ENCODE measurements at places on chromosomes 6 and 20.

DNA sequence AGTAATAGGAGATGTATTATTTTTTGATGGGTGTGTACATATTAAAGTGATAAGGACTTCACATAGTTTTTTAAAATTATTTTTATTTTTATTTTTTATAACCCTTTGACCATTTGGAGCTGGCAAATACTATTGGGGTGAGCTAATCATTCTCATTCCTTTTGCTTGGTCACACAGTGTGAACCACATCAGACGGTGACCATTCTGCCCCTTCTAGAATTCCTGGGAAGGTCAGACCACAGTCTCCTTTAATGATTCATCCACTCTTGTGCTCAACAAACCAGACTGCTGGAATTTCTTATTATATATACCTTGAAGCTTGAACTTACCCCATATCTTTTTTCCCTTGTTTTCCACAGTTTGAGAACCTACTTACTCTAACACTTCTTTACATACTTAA lies 23.9 kb upstream of the PRL start:
- DNase-seq = no peak

GRCh38 chr20:21338291-21338690 lies 35.2 kb downstream of the XRN2 start:
- DNase-seq = no peak

- DNase-seq = no peak
Observed at GRCh38 chr6:133753756-133754155, 135.2 kb upstream of the TCF21 start.

- no peak for DNase-seq
Observed at GRCh38 chr6:44512868-44513741, 125.6 kb downstream of the CDC5L start.

- DNase-seq = no peak
Observed at GRCh38 chr6:108222504-108222903, 38.3 kb downstream of the SNX3 start.

DNA sequence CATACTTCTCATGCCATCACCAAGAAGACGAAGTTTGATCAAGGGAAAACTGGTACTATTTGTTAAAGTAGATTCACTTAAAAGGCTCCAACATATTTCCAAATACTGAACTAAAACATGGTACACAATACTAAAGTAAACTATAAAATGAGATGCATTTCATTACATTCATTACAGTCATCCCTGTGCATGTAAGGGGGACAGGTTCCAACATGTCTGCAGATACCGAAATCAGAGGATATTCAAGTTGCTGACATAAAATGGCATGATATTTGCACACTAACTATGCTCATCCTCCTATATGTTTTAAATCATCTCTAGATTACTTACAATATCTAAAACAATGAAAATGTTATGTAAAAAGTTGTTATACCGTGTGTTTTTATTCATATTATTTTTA lies 893.9 kb upstream of the MANEA start:
- DNase-seq = no peak

GRCh38 chr6:81929828-81930227 lies 177.3 kb upstream of the TENT5A start:
- no peak for DNase-seq

DNA sequence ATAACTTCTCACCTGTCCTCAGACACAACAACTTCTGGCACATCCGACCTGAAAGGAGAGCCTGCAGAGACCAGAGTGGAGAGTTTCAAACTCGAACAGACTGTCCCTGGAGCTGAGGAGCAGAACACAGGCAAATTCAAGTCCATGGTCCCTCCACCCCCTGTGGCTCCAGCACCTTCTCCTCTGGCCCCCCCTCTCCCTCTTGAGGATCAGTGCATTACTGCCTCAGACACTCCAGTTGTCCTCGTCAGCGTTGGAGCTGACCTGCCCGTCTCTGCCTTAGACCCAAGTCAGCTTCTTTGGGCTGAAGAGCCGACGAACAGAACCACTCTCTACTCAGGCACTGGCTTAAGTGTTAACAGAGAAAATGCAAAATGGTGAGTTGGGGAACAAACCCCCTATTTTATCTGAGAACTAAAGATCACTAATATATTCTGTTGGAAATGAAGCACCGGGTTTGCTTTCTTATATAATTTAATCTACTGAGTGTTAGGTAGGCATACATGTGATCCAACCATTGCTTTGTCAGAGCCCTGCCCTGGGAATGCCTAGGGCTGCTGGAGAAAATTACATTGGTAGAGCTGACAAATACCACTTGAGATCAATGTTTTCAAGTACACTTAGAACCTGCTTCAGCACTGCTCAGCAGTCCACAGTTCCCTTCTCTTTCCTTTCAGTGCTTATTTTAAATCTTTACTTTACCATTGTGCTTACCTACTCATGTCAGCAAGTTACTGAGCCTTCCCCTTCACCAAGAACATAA lies 77.5 kb upstream of the LTV1 start:
- no peak for DNase-seq

- no peak for DNase-seq
Observed at GRCh38 chr6:151082079-151082478, 157.7 kb upstream of the AKAP12 start.

- DNase-seq = no peak
Observed at GRCh38 chr6:157143890-157144798, 179.2 kb downstream of the TMEM242 start.

- DNase-seq = no peak
Observed at GRCh38 chr20:32761831-32762753, at the start of gene DNMT3B. Gene DNMT3B (plus strand): TSS chr20:32762385. CDS start chr20:32780324, 17,939 bp downstream.

DNA sequence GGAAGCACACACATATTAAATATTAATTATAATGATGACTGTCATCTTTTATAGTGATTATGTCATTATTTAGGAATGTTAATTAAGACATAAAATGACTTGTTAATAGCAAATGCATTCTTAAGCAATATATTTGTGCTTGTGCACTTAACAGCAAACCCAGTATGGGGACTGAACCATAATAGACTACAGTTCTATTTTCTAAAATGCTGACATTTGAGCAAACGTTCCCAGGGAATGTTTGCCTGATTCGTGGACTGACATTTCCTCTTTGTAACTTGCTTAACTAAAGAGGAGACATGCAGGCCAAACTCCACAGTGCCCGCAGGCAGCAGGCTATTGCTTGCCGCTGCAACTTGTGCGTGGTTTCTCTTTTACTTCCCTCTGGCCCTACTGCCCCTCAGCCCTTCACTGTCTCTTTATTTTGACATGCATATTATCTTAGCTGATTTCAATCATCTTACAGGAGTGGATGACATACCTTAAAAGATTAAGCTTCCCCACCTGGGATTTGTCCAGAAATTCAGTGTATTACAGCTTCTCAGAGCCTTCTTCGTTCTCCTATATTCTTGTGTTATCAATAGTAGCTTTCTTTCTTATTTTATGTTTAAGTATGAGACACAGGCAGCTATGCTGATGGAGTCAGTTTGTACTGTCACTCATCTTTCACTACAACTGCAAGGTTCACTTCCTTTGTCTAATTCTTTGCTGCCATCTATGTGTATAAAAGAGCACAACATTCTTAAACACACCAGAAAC lies 141.5 kb downstream of the GMDS start:
- no peak for DNase-seq

GRCh38 chr6:33277663-33278391 lies 904 bp downstream of the B3GALT4 start:
- DNase-seq = no peak

- DNase-seq = no peak
Observed at GRCh38 chr20:41161886-41162285, 24.5 kb downstream of the PLCG1 start.

DNA sequence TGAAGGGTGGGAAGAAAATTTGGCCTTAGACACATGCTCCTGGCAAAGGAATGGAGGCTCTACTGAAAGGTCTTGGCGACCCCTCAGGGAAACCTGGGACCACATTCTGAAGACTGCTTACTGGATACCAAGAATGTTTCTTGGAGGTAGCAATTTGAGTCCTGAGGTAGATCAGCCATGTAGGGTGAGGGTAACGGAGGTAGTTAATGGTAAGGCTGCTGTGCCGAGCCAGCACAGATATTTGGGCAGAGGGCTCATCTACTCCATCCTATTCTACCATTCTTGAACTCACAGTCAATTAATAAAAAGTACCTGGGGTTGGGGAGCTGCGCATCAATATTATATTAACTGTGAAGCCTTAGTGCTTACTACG lies 401 bp upstream of the PHF3 start:
- DNase-seq = no peak

- DNase-seq = no peak
Observed at GRCh38 chr20:48889140-48889790, 32.2 kb upstream of the ARFGEF2 start.

DNA sequence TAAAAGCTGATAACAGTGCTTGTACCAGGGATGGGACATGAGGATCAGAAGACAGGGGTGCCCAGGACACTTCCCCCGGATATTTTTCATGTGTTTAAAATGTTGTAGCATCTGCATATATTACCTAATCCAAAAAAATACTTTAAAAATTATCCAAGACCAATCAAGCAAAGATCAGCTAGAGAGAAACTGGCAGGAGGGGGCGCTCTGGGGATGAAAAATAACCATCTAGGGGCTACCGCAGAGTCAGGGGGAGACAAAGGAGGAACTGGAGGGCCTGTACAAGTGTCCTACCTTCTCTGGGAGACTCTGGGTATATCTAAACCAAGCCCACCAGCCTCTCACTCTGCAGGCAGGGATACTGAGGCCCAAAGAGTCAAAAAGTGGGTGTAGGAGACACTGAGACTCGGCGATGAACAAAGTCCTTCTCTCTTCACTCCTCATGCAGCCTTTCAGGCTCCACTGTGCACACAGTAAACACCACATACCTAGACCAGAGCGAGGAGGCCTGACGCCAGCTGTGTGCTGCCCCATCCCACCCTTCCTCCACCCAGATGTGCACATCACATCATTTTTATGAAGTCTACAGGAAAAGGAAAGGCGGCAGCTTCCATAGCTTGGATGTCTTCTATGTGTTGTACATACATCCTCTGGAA lies 9.8 kb downstream of the RIMS4 start:
- no peak for DNase-seq

- no peak for DNase-seq
Observed at GRCh38 chr20:47397652-47398301, 41.3 kb upstream of the ZMYND8 start.

DNA sequence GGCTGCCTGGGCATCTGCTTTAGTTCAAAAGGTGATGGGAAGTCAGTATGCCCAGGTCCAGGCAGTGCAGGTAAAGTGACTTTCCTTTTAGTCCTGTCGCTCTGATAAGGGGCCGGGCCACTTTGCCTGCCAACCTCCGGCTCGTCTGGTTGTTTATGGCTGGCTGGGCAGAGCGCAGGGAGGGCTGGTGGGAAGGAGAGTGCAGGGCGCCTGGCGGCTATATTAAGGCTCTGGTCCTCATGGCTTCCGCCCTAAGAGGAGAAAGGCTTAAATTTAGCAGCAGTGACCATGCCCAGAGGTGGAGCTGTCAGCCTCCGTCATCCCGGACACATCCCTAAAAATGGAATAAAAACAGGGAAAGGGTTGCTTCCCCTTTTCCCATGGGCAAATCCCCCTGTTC lies 14.6 kb downstream of the GATA5 start:
- no peak for DNase-seq

- no peak for DNase-seq
Observed at GRCh38 chr6:7088076-7088742, 19.6 kb upstream of the RREB1 start.
